Coronary artery (tissue), 2 donors: ENCODE measurements at places on chromosomes 6 and 20.

- no peak for DNase-seq
Measured at GRCh38 chr6:17884498-17885478, 102.6 kb downstream of the KIF13A start.

GRCh38 chr6:116371120-116371917 is 572 bp downstream of the DSE start:
- peak; percentile 90 for DNase-seq

GRCh38 chr20:43191946-43192863 is 2.5 kb upstream of the PTPRT start:
- DNase-seq = no peak

GRCh38 chr6:2791450-2791974 is 26.3 kb downstream of the WRNIP1 start:
- DNase-seq = no peak

DNA sequence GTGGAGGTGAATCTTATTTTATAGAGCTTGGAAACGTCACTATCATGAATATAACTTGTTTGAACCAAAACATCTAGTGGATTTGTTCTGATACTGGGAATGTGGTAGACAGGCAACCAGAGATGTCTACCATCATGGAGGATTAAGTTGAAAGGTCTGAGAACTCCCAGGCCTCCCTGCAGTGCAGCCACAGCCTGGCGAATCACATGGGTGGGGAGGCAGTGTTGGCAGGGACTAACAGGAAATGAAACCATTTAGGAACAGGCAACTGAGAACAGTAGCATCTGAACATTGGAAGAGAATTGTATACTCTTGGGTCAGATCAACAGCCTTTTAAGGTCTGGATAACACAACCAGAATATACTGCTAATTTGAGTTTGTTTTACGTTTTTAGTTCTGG is 22.3 kb upstream of the CEP162 start:
- DNase-seq = no peak

GRCh38 chr20:23629542-23630391 is 8.0 kb downstream of the CST3 start:
- no peak for DNase-seq

DNA sequence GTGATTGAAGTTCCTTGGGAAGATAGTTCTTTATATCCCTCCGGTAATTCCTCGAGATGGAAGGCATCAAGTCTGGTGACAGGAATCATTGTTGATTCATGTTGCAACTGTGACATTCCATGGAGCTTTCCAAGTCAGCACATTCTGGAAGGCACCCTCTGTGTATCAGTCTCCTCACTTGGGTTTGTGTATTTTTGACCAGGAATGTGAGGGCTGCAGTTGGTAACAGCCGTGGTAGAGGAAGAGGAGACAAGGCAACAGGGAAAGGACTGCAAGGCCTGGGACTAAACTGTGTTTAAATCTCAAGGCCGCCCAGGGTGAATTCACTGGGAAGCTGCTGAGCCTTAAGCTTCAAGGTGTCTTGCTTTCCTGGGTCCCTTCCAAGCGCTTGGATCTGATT is 99.0 kb downstream of the CLIC5 start:
- no peak for DNase-seq

DNA sequence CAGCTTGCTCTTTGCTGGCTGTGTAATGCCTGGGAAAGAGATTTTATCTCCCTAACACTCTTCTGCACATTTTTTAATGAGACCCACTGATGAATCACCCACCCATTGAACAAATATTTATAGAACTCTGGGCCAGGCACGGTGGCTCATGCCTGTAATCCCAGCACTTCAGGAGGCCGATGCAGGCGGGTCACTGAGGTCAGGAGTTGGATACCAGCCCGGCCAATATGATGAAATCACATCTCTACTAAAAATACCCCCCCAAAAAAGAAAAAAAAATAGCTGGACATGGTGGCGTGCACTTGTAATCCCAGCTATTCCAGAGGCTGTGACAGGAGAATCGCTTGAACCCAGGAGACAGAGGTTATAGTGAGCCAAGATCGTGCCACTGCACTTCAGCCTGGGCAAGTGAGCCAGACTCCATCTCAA is 82.1 kb upstream of the SIRPA start:
- DNase-seq = peak; percentile 90

DNA sequence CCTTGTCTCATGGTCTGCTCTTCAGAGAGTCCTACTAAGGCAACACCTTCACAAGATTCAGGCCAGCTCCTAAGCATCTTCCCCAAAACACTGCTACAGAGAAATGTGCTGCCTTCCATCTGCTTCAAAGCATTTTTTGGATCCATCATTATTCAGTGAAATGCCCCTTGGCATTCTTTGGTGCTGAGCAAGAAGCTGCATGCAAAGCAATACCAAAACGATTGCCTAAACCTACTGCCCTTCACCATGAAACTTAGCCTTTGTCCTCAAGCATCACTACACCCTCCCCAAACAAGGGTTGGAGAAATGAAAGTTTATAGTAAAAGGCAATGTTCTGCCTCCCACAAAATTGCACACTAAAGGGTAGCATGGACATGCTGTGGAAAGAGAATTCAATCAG is 93.5 kb downstream of the SNAP25 start:
- no peak for DNase-seq
